HEK293T (cell line): ENCODE measurements at places on chromosomes 16 and 17.
A peak's percentile ranks its signal among the peaks of the same experiment; 100 is the strongest.

GRCh38 chr17:36602030-36602748, 806 bp downstream of the MRM1 start:
- no peak for DNase-seq

DNA sequence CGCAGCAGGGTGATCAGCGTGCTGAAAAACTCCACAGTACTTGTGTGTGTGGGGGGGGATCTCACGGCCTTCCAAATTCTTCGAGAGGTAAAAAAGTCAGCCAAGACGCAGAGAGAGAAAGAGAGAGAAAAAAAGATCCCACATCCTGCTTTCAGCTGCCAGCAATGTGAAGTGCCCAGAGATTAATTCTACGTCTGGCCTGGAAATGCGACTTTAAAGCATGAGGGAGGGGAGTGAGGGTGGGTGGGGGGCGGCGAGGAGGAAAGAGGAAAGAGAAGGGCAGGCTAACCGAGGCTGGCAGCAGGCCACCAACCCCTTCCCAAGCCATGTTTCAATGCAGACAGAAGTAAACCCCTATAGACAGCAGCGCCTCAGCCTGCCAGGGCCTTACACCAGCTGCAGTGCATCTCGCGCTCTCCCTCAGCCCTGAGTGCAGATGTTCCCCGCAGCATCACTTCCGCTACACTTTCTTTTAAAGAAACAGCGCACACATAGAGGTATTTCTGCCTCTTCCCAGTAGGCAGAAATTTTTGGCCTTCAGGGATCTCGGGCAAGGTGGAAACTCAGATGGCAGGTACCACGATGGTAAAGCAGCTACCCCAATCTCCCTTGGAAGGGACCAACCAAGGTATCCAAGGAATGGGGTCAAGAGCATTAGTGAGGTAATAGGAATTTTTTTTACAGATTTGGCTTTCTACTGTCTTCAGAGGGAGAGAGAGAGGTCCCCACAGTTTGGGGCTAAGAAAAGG, 87.8 kb downstream of the SMG6 start:
- DNase-seq: peak; percentile 36

- DNase-seq: peak; percentile 77
Observed at GRCh38 chr17:44110823-44111633, 12.4 kb downstream of the HDAC5 start.

DNA sequence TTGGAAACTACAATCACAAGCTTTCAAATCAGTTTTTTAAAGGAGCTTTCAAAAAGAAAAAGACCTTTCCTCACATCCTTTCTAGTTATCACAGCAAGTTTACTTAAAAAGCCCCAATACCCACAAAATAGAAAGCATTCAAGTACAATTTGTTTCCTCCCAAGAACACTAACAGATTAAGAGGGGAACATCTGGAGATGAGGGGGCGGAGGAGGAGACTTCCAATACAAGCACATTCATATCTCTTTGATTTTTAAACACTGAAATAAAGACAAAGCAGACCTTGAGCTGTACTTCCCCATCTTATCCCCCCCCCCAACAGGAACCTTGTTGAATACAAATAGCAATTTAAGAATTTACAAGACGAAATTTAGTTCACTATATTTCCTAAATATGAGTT, 2.0 kb downstream of the YWHAE start:
- DNase-seq: no peak

DNA sequence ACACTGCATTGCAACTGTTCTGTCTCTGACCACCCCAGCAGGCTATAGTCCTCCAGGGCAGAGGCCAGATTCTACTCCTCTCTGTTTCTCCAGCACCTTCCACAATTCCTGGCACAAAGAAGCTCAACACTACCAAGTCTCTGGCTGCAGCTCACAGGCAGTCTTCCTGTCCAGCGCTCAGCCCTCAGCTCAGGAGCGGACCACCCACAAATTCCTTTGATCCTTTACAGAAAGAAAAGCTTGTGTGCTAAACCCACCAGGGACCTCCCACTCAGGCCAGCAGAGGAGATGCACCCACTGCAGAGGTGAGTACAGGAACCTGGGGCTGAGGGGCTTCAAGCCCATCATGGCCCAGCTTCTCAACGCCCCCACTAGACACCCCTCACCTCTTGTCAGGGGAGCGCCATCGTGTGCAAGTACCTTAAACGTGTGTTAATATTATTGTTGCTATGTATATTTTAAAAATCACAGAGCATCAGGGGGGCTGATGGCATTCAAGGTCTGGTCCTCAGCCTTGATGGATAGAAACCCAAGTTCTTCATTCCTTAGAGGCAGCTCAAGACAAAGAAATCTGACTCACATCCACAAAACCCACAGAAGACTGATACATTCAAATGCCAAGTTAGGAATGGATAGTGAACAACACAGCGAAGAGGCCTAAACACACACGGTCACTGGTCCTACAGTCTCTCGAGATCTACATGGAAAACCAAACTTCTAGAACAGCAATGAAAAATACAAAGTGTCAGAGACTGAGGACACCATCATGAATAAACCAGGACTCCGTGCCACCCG, 8.4 kb downstream of the HSDL1 start:
- DNase-seq: no peak

DNA sequence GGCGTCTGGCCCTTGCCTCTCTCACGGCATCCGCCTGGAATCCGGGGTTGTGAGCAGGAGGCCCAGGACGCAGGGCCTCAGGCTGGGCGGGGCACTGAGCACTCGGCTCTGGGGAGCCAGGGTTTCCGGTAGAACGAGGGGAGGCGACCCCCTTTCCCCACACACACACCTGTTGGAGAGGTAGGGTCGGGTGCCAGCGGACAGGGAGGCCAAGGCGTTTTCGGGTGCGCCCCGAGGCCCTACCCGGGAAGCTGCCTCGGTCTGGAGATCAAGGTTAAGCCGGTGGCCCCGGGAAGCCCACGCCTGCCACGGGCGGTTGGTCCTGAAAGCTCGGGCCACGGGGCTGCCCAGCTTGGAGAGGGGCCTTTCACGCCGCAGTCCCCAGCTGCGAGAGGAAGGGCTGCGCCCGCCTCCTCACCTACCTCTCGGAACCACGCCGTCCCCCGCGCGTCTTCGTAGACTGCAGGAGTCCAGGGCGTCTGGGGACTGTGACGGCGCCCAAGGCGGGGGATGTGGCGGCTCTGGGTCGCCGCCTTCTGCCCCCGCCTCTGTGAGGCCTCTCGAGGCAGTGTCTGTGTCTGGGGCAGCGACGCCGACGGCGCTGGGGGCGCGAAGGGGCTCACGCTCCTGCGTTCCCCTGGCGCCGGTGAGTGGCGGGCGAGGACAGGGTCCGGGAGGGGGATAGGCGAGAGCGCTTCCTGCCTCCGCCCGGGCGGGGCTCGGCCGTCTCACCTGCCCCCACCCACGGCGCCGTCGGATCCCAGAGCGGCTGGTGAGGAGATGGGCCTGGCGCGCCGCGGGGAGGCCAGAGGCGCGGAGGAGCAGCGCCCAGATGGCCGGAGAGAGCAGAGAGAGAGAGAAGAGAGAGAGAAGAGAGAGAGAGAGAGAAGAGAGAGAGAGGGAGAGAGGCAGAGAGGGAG, 20.3 kb upstream of the HOXB9 start:
- peak; percentile 32 for DNase-seq

DNA sequence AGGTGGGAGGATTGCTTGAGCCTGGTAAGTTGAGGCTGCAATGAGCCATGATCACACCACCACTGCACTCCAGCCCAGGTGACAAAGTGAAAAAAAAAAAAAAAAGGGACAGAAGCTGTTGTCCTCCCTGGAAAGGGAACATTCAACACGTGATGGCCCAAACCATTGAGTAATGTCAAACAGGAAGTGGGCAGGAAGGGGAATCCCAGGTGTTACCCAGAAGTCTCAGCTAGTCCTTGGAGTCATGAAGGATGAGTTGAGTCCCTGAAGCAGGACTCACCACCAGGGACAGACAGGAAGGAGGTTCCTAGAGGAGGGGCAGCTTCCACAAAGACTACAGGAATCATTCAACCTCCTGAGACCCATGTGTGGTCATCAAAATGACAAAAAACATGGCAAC, 19.8 kb upstream of the CMIP start:
- no peak for DNase-seq

DNA sequence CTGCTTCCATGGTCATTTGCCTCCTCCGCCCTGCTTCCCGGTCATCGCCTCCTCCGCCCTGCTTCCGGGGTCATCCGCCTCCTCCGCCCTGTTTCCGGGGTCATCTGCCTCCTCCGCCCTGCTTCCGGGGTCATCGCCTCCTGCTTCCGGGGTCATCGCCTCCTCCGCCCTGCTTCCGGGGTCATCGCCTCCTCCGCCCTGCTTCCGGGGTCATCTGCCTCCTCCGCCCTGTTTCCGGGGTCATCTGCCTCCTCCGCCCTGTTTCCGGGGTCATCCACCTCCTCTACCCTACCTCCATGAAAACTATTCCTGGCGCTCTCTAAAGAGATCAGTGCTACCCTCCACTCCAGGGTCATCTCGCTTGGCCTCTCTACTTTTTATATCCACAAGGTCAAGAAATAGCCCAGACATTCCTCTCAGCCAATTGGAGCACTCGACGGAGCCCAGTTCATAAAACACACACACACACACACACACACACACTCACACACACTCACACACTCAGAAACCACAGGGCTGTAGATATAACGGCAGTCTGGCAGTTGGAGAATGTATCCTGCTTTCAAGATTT, 44.8 kb downstream of the TRARG1 start:
- no peak for DNase-seq

- peak; percentile 68 for DNase-seq
Observed at GRCh38 chr17:732067-732901, at the start of gene TLCD3A. TLCD3A (plus strand) TSS chr17:732596; CDS start chr17:732648, 52 bp downstream.

- no peak for DNase-seq
Observed at GRCh38 chr16:30084816-30085159, 6.9 kb downstream of the TBX6 start.

- DNase-seq: no peak
Observed at GRCh38 chr16:88911946-88912310, 45.5 kb upstream of the PABPN1L start.

- no peak for DNase-seq
Observed at GRCh38 chr17:42354956-42355843, 33.0 kb downstream of the STAT3 start.

DNA sequence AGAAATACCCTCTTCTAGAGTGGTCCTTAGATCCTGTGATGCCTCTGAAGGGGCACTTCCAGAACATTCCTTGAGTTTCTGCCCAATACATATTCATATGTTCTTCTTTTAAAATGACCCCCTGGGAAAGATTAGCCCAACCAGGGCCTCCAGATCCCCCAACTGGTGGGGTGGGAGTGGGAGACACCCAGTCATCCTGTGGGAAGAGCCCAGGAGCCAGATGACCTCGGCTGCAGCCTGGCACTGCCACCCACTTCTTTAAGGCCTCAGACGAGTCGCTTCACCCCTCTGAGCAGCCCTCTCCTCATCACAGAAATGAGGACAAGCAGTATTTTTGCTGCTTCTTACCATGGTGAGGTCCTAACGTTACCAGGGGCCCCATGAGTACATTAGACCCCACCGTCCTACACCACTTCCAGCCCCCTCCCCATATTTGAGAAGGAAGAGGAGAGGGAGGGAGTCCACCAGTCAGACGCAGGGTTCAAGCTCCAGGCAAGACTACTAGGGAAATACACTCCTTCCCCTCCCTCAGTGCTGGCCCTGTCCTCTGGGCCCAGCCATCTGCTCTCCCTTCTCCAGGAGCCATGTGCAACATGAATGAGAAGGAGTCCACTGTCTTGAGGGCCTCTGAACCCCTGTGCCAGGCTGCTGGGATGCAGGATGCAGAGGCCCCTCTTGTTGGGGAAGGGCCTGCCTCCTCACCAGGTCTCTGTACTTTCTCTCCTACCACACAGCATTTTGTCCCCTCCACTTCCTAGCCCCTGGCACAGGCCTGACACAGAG, 11.8 kb downstream of the MPO start:
- peak; percentile 4 for DNase-seq

DNA sequence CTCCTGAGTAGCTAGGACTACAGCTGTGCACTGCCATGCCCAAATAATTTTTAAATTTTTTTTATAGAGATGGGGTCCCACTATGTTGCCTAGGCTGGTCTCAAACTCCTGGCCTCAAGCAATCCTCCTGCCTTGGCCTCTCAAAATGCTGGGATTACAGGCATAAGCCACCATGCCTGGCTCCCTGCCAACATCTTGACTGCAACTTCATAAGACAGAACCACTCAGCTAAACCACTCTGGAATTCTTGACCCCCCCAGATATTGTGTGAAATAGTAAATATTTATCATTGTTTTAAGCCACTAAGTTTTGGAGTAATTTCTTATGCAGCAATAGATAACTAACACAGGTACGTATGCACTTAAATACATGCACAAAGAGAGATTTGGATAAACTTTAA, 26.0 kb downstream of the DYNLL2 start:
- DNase-seq: no peak

- DNase-seq: no peak
Observed at GRCh38 chr17:6145946-6146345, 75.8 kb downstream of the WSCD1 start.

DNA sequence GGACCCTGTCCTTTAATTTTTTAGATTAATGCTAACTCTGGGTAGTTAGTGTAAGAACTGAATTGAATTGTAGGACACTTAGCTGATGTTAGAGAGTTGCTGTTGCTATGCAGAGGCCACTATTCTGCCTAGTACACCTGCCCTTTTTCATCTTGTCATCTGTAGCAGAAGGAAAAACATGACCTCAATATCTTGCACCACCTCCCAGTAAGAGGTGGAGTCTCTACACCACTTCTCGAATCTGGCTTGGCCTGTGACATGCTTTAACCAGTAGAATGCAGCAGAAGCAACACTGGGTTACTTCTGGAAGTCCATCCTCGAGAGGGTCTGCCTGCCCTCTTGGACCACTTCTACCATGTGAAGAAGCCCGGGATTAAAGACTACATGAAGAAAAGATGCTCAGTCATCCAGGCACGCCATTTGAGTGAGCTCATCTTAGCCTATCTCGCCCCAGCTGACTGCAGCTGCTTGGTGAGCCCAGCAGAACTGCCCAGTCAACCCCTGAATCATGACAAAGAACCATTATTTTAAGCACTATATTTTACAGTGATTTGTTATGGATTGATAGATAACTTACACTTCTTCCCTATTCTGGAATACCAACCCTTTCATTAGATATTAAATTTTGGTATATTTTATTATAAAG, 153.5 kb downstream of the MYO1D start:
- DNase-seq: no peak

DNA sequence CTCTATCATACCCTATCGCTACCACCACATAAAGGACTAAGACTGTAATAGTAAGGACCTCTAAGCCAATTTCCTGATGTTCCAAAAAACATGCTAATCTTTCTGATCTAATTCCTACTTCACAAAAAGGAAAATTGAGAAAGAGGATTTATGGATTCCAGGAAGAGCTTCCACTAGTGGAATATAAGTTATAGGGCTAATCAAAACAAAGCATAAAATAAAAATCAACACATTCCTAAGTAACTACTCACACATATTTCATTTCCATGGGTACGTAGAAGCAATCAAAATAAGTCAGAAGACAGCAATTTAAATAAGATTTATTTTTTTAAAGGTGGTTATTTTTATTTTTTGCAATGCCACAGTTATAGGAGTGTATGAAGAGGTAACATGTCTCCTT, 12.4 kb downstream of the CCDC43 start:
- no peak for DNase-seq

GRCh38 chr17:72004011-72004427, 116.8 kb upstream of the SOX9 start:
- no peak for DNase-seq

DNA sequence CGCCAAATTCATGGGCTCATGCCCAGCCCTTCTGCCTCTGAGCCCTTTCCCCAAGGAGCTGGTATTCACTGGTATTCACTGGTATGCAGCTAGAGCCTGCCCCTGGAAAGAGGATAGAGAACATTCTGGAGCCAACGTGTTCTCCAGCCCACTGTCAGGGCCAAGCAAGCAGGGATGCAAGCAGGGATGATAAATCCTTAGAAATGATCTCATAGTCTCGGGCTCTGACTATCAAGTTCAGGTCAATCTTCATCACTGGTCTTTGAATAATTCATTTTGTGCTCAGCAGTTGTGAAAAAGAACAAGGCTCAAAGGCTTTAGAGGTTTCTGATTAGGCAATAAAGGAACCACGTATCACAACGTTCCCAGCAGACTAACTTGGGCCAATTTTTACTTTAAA, 57.3 kb downstream of the CACNG5 start:
- no peak for DNase-seq
